ENCODE measurements at places on chromosomes 5 and 9.

GRCh38 chr9:73229543-73229942 is 77.9 kb downstream of the ANXA1 start:
- no peak for DNase-seq

- no peak for DNase-seq
Observed at GRCh38 chr5:111511174-111511830, 1.0 kb downstream of the STARD4 start.

DNA sequence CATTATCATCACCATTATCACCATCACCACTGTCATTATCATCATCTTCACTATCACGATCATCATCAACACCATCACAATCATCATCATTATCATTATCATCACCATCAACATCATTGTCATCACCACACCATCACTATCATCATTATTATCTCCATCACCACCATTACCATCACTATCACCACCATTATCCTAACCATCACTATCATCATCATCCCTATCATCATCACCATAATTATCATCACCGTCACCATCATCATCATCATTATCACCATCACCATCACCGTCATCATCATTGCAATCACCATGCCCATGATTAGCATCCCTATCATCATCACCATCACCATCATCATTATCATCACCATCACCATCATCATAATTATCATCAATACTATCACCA is 311.9 kb downstream of the IRX2 start:
- no peak for DNase-seq

- no peak for DNase-seq
Observed at GRCh38 chr9:1231998-1232919, 182.1 kb downstream of the DMRT2 start.

DNA sequence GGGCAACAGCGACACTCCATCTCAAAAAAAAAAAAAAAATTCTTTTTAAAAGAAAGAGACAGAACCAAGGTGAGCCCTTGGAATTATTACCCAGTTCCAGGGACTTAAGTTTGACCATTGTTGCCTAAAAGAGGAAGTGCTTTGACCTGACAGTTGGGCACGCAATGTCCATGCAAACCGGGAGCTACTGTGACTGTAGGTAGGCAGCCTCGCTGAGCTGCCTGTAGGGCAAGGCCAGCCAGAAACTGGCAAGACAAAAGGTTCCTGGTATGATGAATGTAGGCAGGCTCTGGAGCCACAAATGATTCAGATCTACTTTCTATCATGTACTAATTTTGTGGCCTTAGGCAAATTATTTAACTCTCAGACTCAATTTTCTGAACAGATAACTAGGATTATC is 334.8 kb upstream of the ZNF462 start:
- no peak for DNase-seq

- DNase-seq, result no peak
Observed at GRCh38 chr5:39943811-39944210, 519.0 kb upstream of the DAB2 start.

GRCh38 chr9:98317134-98317857 is 61.8 kb upstream of the TBC1D2 start:
- no peak for DNase-seq

DNA sequence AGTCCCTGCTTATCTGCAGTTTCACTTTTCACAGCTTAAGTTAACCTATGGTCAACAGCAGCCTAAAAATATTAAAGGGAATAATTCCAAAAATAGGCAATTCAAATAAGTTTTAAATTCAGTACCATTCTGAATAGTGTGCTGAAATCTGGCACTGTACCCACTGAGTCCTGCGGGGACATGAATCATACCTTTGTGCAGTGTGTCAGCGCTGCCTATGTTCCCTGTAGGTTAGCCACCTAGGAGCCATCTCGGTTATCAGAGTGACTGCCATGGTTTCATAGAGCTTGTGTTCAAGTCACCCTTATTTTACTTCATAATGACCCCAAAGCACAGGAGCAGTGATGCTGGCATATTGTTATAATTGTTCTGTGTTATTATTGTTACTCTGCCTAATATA is 139.9 kb downstream of the GPBP1 start:
- DNase-seq, result no peak

DNA sequence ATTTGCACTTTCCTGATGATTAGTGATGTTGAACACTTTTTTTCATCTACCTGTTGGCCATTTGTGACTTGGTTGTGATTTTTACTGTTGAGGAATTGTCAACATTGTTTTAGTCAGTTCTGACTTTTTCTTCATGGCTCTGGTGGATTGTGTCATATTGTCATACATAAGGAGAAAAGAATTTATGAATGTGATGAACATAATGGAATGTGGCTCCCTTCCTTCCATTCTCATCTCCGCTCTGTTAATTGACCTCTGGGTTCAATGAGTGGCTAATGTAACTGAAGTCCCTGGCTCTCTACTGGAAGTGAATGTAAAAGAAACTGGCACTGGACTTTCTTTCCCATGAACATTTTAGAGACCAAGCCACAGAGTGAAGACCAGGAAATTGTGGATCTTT is 49.2 kb downstream of the KIAA1958 start:
- DNase-seq, result no peak

GRCh38 chr9:99737649-99738048 is 84.0 kb upstream of the NR4A3 start:
- no peak for DNase-seq

DNA sequence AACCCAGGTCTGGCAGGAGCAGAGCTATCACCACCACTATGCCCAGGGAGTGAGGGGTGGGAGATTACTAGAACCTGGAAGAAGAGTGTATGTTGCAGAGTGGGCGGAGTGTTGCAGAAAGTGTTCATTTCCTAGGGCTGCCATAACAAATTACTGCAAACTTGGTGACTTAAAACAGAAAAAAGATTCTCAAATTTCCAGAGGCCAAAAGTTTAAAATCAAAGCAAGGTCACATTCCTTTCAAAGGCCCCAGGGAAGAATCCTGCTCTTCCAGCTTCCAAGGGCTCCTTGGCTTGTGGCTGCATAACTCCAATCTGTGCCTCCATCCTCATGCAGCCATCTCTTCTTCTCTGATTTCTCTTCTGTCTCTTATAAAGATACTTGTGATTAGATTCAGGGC is 30.6 kb upstream of the SPINK4 start:
- DNase-seq, result no peak

- DNase-seq, result no peak
Observed at GRCh38 chr5:173981185-173981761, 7.7 kb upstream of the C5orf47 start.

DNA sequence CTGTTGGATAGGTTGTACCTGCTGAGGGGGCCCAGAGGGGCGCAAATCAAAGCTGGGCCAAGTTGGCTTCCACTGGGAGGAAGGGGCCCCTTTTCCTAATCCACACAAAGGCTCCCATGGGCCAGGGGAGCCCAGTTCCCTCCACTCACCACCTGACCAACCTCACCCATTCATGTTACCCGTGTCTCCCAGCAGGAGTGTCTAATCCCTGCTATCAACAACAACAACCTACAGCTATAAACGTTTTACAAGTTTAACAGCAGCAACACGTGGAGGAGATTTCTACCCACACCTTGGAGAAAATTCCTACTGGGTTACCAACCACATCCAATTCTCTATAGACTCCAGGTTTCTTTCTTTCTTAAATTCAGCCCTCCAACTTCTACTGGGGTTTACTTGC is 216.2 kb downstream of the SLIT3 start:
- no peak for DNase-seq

DNA sequence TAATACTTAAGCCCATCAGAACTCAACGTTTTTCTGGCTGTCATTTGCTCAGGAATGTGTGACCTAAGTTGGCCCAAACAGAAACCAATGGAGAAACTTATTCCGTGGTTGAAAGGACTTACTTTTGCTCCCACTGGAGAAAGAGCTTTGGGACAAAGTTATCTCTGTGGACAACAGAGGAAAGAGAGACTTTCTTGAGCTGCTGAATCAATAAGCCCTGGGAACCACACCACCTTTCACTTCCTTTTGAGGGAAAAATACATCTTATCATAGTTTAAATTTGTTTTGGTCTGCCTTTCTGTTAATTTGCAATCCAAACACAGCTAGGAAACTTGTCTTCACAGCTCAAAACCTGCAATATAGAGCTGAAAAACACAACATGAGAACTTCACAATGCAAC is 62.8 kb upstream of the VCAN start:
- DNase-seq, result no peak

GRCh38 chr5:123907349-123907748 is 395.4 kb downstream of the CSNK1G3 start:
- DNase-seq, result no peak

- no peak for DNase-seq
Observed at GRCh38 chr9:81588148-81588871, 101.0 kb downstream of the TLE1 start.

- DNase-seq, result no peak
Observed at GRCh38 chr9:100099722-100100042, 639 bp downstream of the INVS start.

- no peak for DNase-seq
Observed at GRCh38 chr5:52448111-52448510, 339.6 kb upstream of the ITGA1 start.

- DNase-seq, result no peak
Observed at GRCh38 chr5:94281236-94281801, 337.1 kb downstream of the KIAA0825 start.

DNA sequence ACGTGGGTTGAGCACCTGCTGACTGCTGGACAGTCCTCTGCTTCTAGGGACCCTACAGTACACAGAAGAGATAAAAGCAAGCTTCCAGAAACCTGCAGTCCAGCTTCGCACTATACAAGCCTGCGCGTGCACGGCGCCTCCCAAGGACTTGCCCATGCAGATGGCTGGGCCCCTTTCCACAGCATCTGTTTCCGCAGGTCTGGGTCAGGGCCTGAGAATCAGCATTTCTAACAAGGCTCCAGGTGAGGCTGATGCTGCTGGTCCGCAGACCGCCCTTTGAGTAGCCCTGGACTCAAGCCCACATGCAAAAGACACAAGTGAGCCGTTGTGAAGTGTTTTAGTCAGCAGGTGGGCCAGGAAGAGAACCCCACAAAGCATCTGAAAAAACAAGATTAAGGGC is 133.1 kb downstream of the HSD17B3 start:
- DNase-seq, result no peak

DNA sequence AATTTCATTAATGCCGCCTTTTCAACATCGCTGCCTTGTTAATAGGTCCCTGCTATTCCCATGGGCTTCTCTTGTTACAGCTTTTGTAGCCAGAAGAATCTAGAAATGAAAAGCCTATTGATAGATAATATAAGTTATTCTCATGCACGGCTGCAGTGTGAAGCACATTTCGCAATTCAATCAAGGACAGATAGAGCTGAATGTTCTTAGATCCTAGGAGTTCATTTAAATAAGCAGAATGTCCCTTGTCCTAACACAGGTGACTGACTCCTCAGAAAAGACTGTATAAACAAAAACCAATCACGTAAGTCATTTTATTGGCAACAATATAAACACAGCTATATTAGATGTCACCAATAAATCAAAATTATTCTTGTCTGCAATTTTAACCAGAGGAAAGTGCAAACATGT is 9.4 kb downstream of the GLIS3 start:
- no peak for DNase-seq

- no peak for DNase-seq
Observed at GRCh38 chr9:126275386-126276001, 51.1 kb upstream of the MVB12B start.

- no peak for DNase-seq
Observed at GRCh38 chr5:34858790-34859189, 19.8 kb downstream of the TTC23L start.

GRCh38 chr9:113599646-113600022 is 136.1 kb downstream of the RGS3 start:
- no peak for DNase-seq

GRCh38 chr5:158155811-158156505 is 297.0 kb upstream of the CLINT1 start:
- no peak for DNase-seq

DNA sequence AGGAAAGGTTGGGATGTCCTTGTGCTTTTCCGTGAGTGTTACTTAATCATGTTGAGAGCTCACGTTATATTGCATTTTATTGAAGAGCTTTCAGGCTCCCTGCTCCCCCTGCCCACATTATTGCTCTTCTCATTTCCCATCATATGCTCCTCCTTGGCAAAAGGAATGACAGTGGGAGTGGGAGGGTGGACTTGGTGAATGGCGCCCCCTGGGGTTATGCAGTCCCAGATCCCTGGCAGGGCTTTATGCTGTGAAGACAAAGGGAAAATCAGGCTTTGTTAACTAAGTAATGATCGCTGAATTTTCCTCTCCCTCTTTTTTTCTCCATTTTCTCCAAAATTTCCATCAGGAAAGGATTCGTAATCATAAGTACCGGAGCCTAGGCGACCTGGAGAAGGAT is 166.6 kb downstream of the SMARCA2 start:
- no peak for DNase-seq

- DNase-seq, result no peak
Observed at GRCh38 chr9:93492327-93492726, 38.9 kb upstream of the FAM120AOS start.

DNA sequence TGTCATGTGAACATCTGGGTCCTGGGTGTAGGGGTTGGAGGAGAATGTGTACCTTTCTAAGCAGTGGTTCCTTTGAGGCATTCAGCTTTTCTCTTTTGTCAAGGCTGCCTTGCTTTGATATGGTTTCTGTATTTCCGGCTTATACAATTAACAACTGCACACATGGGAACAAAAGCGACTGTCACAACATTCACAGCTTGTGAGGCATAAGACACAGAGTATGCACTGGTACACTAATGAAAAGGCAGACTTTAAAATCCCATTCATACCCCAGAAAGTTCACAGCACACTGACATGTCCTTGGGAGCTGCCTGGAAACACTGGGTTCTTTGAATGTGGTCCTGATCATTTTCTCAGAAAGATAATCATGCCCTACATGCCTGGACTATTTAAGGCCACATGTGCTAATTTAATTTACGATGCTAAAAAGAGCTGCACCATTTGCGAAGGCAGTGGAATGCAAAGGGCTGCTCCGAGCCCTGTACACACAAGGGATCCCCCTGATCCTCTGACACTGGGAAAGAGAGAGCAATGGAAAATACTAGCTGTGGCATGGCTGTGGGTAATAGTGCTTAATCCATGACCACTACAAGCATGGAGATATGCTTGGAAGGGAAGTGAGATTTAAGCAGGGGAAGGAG is 131.8 kb downstream of the EFNA5 start:
- DNase-seq, result no peak

DNA sequence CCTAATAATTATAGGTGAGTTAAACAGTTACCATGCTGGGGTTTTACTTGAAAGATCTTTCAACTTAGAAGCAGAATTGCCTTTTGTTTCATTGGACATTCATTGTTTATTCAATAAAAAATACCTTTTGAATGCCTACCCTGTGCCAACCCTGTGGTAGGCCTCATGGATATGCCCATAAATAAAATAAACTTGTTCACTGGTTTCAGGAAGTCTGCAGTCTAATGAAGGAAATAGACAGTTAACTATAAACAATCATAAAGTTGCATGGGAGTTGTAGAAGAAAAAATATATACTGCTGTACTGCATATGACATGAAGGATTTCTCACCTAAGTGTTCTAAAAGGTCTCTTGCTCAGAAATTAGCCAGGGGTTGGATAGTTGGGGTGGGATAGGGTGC is 5.3 kb upstream of the GPR21 start:
- no peak for DNase-seq

Data from GM20000 (cell line).